ENCODE measurements at places on chromosomes 6 and 20. TPM values are rescaled to one million over a fixed set of nuclear protein-coding genes. Genes with fewer than 3 reads are reported as not detected.

Gene CALHM5
- 1.7 TPM for polyA plus RNA-seq

DNA sequence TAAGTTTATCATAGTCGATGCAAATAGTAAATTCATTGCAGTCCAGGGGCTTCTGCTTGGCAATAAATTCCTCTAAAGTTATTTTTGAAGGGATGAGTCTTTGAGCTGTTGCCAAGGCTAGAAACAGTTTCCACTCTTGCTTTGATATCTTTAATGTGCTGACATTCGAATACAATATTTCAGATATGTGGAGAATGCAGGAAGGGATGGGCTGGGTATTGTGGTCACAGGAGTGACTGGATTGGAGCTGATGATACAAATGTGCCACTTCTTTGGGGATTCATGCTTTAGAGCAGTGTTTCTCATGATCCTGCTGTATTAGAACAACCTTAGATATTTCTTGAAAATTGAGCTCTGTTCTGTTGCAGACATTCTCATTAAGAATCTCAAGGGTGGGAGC is 139.0 kb downstream of the PRDM13 start:
- no peak for DNase-seq

Gene CD40
- 21.3 TPM for polyA plus RNA-seq

GRCh38 chr6:130211691-130212090 is 11.1 kb downstream of the SAMD3 start:
- DNase-seq, result no peak

GRCh38 chr6:163151212-163151611 is 263.3 kb upstream of the QKI start:
- no peak for DNase-seq
